ENCODE measurements at places on chromosomes 11 and 22.

DNA sequence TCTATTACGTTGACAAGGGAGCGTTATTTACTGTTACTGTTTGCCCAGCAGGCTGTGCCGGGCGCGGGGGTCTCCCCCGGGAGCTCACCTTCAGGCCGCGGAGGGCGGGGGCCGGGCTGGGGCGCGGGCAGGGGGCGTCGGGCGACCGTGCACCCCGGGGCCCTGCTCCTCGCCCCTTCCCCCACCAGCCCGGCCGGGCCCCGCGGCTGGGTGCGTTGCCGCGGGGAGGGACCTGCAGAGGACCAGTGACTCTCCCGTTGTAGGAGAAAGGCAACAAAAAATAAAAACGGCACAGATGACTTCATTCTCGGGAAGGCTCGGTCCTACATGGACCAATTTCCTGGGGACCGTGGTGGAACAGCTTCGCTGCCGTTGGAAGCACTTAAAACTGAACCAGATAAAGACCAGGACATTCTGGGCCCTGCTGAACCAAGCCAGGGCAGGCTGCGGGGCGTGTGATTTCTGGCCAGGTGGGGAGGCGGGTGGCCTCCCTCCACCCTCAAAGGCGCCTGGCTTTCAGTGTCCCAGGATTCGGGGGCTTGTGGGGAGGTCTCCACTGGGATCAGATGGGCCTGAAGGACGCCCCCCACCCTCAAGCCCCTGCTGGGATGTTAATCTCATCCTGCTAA is 57.4 kb downstream of the IGLL1 start:
- peak; percentile 64 for DNase-seq

- DNase-seq, result no peak
Observed at GRCh38 chr11:76047231-76047630, 159.1 kb downstream of the WNT11 start.

- no peak for DNase-seq
Observed at GRCh38 chr11:122333467-122333866, 217.5 kb upstream of the BLID start.

- no peak for DNase-seq
Observed at GRCh38 chr11:104956528-104956927, 11.8 kb downstream of the CASP4 start.

DNA sequence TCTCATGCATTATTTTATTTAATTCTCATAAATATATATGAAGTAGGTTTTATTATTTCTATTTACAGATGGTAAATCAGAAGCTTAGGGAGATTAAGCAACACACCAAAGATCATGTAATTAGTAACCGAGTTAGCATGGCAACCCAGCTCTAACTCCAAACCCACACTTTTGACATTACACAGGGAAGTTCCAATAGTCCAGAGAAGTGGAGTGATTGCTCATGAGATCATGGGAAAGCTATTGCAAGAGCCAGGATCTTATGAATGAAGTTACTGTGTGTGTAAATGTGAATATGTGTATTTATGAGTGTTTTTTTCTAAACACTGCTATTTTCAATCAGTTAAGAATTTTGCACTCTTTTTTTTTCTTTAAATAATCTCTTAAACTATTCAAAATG is 225.8 kb upstream of the KIRREL3 start:
- DNase-seq, result no peak
